ENCODE measurements at places on chromosomes 5 and 9.

DNA sequence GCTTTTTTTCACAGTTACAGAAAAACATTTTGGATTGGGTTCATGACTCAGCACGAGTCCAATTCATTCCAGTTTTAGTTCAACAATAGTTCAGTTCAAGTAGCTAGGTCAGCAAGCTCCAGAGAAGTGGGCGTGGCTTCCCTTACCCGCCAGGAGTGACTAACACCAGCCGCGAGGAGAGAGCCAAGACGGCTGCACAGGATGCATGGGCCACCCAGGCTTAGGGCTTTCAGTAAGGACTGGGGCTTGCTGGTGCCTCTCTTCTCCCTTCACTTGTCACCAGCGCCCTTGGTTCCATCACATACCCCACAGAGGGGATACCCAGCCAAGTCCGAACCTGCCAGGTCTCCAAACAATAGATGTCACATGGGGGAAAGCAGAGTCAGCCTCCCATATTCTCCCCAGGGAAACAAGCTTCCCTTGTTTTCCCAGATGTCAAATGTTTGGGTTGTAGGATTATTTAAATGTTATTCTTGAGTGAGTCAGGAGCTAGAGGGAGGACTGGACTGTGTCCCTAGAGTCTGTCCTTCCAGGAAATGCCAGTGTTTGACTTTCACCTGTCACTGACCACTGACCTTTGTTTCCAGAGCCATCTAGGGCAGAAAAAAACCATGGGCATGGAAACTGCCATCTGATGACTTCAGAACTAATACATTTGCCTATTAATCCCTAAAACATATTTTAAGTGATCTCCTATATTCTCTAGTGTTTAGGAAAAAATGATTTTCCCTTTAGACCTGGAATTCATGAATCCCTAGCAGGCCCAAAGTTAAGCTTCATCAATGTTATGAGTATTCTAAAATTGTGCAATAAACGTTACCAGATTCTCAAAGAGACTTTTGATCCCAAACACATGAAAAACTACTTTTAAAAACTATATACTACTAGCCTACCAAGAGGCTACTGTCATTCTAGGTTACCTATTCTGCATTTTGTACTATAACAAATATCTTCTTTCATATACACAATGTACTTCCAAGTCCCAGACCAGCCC is 51.9 kb downstream of the NIPAL4 start:
- peak; percentile 80 for DNase-seq

- no peak for DNase-seq
Observed at GRCh38 chr5:95110118-95110517, 174.8 kb downstream of the MCTP1 start.

DNA sequence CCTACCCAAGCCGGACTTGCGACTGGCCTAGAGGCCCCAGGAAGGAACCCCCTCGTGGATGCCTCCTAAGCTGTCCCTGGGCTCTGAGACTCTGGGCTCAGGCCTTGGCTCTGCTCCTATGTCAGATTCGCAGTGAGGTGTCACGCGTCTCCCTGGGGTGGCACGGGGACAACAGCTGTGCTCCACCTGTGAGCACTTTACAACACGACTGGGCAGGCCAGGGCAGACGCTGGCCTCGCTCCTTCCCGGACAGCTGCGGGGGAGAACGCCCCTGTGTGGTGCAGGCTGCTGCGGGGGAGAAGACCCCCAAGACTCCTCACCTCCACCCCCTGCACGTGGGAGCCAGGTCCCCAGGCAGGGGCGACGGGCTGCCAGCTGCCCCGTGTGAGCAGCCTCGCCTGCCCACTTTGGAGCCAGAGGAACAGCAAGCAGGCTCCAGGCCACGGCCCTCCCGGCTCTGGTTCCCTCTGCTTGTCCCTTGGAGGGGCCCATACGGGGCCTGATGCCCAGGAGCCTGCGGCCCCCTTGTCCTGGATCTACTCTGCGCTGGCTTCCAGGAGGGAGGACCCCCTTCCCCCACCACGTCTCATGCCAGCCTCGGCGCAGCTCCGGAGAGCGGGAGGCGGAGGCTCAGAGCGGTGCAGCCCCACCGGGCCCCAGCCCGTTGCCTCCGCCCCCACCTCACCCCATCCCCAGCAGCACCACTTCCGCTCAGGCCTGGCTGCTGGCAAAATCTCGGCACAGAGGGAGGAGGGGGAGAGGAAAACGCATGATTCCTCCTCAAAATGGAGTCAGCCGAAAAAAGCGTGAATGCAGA is 36.0 kb downstream of the SARDH start:
- no peak for DNase-seq

DNA sequence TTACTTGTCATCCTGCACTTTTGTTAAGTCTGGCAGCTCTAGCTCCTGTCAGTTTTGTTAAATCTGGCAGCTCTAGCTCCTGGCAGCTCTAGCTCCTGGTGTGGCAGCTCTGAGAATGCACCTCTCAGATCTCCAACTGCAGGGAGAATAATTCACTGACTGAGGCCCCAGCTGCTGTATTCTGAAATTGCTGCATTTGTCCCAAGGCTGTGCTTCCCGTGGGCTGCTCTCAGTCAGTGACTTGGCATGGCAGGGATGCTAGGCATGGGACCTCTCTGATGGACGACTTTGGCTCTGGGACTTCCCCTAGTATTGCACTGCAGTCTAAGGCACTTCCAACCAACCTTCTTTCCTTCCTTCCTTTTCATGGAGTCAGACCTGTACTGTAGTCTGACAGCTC is 475.7 kb downstream of the CCDC171 start:
- DNase-seq: peak; percentile 90

GRCh38 chr9:78502566-78502965 is 205.6 kb downstream of the PSAT1 start:
- no peak for DNase-seq

DNA sequence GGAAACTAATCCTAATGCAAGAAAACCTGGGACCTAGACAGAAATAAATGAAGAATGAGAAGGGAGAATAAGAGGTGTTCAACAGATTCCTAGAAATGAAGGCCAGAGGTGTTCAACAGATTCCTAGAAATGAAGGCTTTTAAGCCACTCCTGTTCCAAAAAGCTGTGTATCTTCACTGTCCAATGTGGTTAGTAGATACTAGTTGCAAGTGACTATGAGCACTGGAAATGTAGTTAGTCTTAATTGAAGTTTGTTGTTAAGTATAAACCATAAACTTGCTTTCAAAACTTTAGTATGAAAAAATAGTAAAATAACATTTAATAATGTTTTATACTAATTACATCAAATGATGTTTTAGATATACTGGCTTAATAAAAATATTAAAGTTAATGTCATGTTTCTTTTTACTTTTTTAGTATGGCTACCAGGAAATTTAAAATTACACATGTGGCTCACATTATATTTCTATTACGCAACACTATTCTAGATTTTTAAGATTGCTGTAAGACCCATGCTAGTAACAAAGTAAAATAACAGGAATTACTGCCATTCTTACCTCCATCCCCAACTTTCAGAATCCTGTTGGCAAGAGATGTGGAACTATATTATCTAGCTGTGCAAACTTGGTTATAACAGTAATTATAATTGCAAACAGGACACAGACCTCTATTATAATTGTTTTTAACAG is 57.5 kb downstream of the RICTOR start:
- no peak for DNase-seq

GRCh38 chr5:42855386-42855785 is 43.7 kb upstream of the SELENOP start:
- no peak for DNase-seq

GRCh38 chr5:116559673-116560164 is 14.9 kb downstream of the SEMA6A start:
- no peak for DNase-seq

- DNase-seq: no peak
Observed at GRCh38 chr5:144191531-144191930, 20.9 kb downstream of the KCTD16 start.

DNA sequence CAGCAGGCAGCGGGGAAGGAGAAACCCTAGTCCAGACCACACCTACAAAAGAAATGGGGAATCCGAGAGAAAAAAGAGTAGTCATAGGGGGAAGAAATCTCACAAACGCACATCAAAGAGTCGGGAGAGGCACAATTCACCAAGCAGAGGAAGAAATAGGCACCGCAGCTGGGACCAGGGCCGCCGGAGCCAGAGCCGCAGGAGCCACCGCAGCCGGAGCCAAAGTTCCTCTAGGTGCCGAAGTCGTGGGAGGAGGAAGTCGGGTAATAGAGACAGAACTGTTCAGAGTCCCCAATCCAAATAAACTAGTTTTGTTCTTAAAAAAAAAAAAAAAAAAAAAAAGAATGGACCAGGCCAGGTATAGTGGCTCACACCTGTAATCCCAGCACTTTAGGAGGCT is 29.3 kb downstream of the REEP5 start:
- DNase-seq: no peak

- DNase-seq: peak; percentile 88
Observed at GRCh38 chr5:178461004-178461730, 129.0 kb downstream of the COL23A1 start.

- no peak for DNase-seq
Observed at GRCh38 chr5:132223861-132224260, 3.8 kb downstream of the P4HA2 start.

DNA sequence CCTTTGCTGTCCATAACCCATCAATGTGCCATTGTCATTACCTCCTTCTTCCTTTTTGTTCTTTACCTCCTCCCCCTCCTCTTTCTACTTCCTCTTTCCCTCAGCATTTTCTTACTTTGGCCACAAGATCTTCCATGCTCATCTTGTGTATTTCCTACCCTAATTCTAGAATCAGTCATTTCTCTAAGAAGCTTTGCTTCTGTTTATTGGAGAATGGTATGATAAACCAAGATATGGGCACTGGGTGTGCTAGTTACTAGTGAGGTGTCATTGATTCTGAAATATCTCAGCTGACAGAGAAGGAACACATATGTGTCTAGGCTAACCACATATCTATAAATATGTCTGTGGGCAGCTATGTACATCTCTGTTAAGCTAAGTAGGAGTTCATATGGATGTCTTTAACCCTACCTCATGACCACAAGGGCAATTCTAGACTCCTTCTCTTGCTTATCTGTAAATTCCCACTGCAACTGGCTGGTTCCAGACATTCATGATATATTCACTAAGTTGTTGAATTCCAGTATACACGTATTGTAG is 2051.3 kb upstream of the CDH9 start:
- DNase-seq: no peak

GRCh38 chr5:139482050-139482889 is at the start of gene STING1:
Gene STING1 (minus strand): TSS chr5:139482758. CDS start chr5:139481704, 1,054 bp downstream.
- DNase-seq: peak; percentile 31

DNA sequence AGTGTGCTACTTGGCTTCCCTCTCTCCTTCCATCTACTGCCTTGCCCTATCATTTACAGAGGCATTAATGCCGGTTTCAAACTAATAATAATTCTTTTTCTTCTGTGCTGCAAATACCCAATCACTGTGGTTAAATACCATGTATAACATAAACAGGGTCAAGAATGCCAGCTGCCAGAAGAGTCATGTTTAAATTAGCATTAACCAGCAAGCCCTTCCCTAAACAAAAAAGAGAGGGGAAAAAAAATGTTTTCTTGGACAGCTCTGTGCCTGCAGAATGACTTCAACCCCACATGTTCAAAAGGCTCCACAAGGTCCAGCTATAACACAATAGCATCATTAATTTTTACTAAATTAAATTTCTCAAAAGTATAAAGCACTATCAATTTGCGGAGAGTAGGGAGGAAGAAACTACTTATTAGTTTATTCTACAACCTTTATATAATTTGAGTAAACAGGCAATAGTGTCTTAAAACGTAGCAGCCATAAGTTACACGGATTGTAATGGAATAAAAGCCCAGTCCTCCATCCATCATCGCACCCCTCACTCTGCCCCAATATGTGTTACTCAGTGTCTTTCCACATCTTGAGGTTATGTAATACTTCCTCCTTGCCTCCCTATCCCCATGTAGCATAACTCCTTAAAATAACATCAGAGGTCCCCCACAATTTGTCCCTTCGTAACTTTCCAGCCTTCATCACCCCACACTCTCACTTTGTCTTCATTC is 3.9 kb downstream of the LPAR1 start:
- DNase-seq: no peak

DNA sequence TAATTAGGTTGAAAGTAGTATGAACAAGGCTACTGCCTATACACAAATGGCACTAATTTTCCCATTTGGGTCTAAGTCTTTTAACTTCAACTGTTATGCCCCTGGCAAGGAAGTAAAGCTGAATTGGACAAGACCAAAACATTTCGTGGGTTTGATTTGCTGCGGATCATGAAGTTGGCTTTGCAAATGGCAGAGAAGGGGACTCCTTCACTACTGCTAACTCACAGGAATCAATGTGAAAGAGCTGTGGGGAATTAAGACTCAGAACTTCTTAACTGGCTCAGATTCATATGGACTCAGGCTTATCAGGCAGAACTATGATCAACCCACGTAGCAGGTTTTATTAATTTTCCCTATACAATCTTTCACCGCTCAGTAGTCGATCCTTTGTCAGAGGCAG is 73.8 kb upstream of the IFNE start:
- DNase-seq: no peak

DNA sequence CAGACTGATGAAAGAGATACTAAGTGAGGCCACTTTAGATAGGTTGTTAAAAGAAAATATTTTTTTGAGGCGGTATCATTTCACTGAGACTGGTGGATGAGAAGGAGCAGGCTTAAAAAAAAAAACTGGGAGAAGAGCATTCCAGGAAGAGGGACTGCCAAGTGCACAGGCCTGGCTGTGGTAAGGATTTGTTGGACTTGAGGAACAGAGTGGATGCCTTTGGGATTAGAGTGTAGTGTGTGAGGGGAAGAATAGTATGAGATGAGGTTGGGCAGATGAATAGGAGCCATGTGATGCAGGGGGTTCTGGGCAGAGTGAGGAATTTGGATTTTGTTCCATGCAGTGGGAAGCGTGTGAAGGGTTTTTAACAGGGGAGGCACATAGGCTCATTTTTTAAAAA is 57.9 kb downstream of the PBX3 start:
- no peak for DNase-seq

DNA sequence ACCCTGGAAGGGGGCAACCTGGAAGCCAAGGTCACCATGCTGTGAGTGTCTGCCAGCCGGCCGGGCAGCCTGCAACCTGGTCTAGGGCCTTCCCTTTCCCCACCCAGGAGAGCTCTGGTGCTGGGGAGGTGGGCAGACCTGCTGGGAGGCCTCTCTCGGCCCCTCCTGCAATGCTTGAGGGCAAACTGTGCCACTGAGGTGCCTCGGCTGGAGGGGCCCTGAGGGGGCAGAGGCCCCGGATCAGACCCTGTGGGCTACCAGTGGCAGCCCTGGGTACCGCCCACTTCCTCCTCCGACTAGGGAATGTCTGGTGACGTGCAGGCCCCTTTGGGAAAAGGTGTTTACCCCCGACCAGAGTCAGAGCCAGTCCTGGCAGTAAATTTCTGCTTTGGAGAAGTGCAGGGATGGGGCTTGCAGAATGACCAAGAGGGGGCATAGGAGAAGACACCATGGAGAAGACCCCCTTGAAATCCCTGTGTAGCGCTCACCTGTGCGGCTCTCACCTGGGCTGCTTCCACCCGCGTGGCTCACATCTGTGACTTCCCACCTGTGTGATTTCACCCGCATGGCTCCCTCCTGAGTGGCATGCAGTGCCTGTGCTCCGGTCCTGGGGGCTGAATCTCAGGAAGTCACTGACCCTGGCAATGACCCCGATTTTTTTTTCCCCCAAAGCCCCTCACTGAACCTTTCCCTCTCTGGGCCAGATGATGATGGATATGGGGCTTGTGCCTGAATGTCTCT is 1.1 kb downstream of the LCN1 start:
- DNase-seq: no peak

Data from trophoblast cell (in vitro differentiated cells and primary cell).